ENCODE measurements at places on chromosomes 1 and 21.

DNA sequence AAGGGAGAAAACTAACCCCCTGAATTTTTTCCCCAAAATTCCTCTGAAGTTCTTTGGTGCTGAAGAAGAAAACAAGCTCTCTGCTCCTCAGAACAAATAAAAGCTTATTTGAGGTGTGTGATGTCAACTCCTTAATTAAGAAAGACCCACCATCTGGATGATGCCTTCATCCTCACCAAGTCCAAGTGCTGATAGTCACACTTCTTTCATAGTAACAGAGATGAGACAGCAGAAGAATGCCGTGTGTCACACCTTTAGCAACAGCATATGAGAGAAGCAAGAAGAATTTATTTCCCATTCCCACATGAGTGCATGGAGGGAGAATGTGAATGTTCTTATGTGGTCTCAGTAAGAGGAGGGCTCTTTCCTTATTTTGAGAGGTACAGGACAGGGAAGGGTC is 91.2 kb downstream of the TGFB2 start:
- DNase-seq = no peak

DNA sequence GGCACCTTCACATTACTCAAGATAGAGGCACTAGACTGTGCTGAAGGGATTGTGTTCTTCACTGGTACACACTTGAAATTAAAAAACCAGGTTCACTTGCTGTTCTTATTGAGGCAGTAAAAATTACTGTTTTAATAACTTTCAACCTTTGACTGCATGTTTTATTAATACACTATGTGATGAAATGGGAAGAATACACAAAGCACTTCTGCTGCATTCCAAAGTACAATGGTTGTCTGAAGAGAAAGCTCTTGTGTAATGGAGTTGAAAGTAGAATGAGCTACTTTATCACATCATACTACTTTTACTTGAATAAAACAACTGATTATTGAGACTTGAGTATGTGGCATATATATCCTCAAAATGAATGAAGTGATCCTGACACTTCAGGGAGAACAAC is 49.7 kb downstream of the LRRC8C start:
- DNase-seq = no peak

DNA sequence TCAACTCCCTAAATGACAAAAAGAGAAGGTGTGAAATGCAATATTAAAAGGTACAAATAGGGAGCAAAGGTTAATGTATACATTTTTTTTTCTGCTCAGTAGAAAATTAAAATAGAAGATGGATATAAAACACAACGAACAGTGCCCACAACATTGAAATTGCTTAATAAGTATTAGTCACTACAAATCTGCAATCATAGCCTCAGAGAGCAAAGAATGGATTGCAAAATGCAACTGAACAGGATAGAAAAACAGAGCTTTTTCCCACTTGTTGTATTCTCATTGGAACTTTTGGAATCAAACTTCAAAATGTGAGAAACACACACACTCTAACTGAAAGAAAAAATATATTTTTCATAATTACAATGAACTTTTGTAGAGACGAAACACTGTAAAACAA is 552.2 kb upstream of the NCAM2 start:
- no peak for DNase-seq

- no peak for DNase-seq
Measured at GRCh38 chr1:202122639-202123335, at the start of gene GPR37L1. Gene GPR37L1, plus strand, starts transcription at chr1:202122917. Its CDS starts 47 bp downstream, at chr1:202122964.

GRCh38 chr1:51549016-51549619 is 30.1 kb upstream of the EPS15 start:
- no peak for DNase-seq

GRCh38 chr1:165487921-165488320 is 43.0 kb upstream of the RXRG start:
- DNase-seq = no peak

Data from amniotic stem cell (primary cell).